Peyer's patch (tissue), 4 donors: ENCODE measurements at places on chromosomes 4 and X. TPM values are rescaled to one million over a fixed set of nuclear protein-coding genes. Genes with fewer than 3 reads are reported as not detected.

DNA sequence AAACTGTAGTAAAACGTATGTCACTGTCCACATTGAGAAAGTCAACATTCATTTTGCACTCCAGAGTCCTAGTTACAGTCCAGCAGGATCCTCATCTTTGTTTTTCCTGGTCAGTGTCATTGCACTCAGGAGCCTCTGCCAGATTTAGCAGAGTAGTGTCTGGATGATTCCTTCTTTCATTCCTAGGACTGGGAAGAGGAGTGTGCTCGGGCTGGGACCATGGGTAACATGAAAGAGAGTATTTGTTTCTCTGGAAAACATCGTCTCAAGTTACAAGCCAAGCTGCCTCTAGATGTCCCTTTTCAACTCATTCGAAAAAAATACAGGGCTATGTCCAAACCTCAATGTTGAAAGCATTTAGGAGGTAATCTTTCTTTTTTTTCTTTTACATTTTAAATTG lies 69.9 kb upstream of the TNIP3 start:
- no peak for DNase-seq
- H3K4me1 ChIP-seq = no peaks in the 10 kb centered on the region
- no peak overlapping the region for H3K27ac ChIP-seq
- H3K36me3 ChIP-seq = no peaks in the 10 kb centered on the region

DNA sequence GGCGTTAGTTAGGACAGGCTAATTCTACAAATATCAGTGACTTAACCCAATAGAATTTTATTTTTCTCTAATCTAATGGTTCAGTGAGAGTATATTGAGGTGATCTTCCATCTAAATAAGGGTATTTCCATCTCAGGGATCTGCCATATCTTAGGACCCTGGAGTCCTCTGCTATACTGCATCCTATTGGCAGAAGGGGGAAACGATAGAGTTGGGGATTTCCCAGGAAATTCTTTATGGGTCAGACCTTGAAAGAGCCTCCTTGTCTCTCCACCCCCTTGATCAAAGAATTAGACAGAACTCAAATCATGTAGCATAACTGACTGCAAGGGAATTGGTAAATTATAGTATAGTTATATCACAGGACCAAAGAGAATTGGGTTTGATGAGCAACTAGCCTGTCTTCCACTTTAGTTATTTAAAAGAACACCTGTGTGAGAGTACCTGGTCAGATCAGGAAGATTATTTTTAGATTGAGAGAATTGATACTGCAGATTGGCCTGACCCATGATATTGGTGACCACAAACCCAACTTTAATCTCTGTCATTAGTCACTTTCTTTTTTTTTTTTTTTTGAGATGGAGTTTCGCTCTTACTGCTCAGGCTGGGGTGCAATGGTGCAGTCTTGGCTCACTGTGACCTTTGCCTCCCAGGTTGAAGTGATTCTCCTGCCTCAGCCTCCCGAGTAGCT lies 25.6 kb downstream of the SMARCA5 start:
- no peak overlapping the region for H3K27ac ChIP-seq
- H3K4me3 ChIP-seq = no peak overlapping the region
- DNase-seq = no peak
- H3K36me3 ChIP-seq = no peaks in the 10 kb centered on the region

DNA sequence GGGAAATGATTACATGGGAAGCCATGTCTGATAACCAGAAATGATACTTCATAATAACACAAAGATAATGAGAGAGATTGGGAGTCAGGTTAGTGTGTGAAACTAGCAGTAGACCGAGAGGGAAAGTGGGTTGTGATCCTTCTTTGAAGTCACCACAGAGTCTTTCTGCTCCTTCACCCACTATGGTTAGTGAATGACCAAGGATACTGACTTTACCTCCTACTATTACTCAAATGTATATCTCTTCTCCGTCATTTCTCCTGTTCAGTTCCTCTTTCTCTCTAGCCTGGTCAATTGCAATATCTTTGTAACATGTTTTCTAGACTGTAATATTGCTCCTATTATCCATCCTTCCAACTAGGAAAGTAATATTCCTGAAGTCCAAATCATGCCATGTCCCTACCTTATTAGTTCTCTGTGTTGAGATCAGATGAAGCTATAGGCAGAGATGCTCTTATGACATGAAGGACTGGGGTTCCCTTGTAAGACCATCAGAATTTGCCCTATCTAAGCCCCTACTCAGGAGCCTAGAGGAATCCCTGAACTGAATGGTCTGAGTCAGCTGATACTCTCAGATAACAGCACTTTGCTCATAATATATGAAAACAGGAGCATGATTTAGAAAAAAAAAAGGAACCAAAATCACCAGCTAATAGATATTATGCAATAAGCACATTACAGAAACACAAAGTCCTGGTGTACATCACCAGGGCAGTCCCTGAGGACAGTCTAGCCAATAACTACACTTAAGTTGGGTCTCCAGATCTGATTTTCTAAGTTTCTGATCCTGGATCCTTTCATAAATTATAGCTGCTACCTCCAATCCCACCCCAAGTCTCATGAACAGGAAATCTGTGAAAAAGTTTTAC lies 81.2 kb downstream of the SHROOM3 start:
- H3K4me1 ChIP-seq = no peaks in the 10 kb centered on the region
- no peak overlapping the region for H3K27ac ChIP-seq
- no peak for DNase-seq
- H3K27me3 ChIP-seq = no peaks in the 10 kb centered on the region
- no peak overlapping the region for H3K4me3 ChIP-seq

GRCh38 chr4:85755285-85755684 lies 280.3 kb downstream of the ARHGAP24 start:
- no peak overlapping the region for H3K27ac ChIP-seq
- no peaks in the 10 kb centered on the region for H3K4me1 ChIP-seq
- no peaks in the 10 kb centered on the region for H3K36me3 ChIP-seq
- no peak overlapping the region for H3K4me3 ChIP-seq
- no peaks in the 10 kb centered on the region for H3K27me3 ChIP-seq

Gene HADH
- total RNA-seq = 173 TPM

Gene EPGN
- not detected for total RNA-seq

GRCh38 chrX:37476571-37477170 lies 94.8 kb upstream of the LANCL3 start:
- no peaks in the 10 kb centered on the region for H3K36me3 ChIP-seq
- no peak overlapping the region for H3K4me3 ChIP-seq
- H3K27ac ChIP-seq = no peak overlapping the region
- DNase-seq = no peak
- no peaks in the 10 kb centered on the region for H3K4me1 ChIP-seq

Gene SGMS2
- 343 TPM for total RNA-seq
